ENCODE measurements at places on chromosomes 16 and 17.

- no peak for DNase-seq
Measured at GRCh38 chr16:57007530-57007929, 18.2 kb downstream of the NLRC5 start.

- DNase-seq = no peak
Measured at GRCh38 chr16:49504023-49504364, 130.4 kb downstream of the C16orf78 start.

GRCh38 chr16:84065536-84066132, 23.0 kb upstream of the SLC38A8 start:
- no peak for DNase-seq

GRCh38 chr17:69962436-69962995, 112.5 kb upstream of the KCNJ16 start:
- DNase-seq = no peak

DNA sequence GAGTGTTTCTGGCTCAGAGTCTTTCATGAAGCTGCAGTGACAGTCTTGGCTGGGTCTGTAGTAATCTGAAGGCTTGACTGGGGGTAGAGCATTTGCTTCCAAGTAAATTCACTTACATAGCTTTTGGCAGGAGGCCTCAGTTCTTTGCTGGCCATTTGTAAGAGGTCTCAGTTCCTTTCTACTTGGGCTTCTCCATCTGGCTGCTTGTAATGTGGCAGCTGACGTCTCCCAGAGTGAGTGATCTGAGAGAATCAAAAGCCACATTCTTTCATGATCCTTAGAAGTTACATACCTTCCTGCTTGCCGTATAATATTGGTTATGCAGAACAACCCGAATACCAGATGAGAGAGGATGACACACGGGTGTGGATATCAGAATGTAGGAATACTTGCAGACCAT, 39.8 kb downstream of the NF1 start:
- no peak for DNase-seq

- DNase-seq = no peak
Measured at GRCh38 chr17:39755554-39756379, 18.0 kb downstream of the GRB7 start.

- no peak for DNase-seq
Measured at GRCh38 chr16:11307639-11308492, 26.7 kb upstream of the PRM1 start.

GRCh38 chr17:44010966-44011647, 3.7 kb downstream of the TMEM101 start:
- no peak for DNase-seq

- DNase-seq = no peak
Measured at GRCh38 chr17:78679495-78680395, 102.3 kb downstream of the CYTH1 start.

GRCh38 chr17:31313982-31314781, at the start of gene EVI2B:
Gene EVI2B, minus strand, starts transcription at chr17:31314054. Its CDS starts 8,445 bp downstream, at chr17:31305609.
- DNase-seq = no peak

DNA sequence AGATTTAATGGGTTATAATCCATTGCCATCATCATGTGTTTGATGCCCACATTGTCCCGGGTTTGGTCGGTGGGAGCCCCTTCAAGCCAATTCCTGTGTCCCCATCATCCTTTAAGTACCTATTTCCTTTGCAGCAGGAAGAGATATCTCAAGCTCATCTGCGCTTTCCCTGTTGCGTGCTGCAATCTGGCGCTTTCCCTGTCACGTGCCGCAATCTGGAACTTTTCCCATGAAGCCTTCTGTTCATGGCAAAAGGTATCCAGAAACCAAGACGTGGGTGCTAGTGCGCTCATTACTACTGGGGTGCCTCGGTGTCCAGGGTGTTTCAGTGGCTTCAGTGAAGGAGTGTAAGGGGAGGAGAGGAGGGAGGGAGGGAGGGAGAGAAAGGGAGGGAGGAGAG, 174.6 kb upstream of the ZNF469 start:
- no peak for DNase-seq

DNA sequence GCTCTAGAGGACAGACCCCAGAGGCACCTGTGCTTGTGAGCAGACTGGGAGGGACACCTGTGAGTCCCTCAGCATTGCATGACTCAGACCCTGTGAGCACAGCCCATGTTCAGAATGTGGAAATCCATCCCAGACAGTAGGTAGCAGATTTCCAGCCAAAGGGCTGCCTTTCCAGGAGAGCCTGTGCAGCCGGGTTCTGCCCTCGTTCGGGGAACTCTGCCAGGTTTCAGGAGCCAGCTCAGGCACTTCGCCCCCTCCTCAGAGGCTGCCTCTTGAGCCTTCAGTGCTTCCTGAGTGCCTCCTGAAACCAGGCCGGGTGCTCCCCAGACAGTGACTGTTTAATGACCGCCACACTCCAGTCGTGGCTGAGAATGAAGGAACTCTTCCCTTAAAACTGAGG, 23.3 kb upstream of the SDR42E2 start:
- DNase-seq = no peak

GRCh38 chr17:75010683-75011400, 1.6 kb upstream of the MRPL58 start:
- peak; percentile 74 for DNase-seq

DNA sequence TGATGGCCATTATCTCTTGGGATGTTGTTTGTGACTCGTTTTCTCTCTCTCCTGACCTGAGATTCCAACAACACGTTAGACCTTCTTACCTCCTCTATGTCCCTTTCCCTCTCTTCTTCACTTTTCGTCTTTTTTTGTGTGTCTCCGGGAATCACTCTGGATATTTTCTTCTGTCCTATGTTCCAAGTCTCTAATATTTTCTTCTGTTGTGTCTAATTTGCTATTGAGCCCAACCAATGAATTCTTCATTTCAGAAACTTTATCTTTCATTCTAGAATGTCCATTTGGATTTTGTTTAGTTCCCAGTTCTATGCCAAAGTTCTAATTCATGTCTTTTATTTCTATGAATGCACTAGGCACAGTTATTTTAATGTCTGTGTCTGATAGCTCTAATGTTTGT, 27.1 kb upstream of the PITPNM3 start:
- DNase-seq = no peak

DNA sequence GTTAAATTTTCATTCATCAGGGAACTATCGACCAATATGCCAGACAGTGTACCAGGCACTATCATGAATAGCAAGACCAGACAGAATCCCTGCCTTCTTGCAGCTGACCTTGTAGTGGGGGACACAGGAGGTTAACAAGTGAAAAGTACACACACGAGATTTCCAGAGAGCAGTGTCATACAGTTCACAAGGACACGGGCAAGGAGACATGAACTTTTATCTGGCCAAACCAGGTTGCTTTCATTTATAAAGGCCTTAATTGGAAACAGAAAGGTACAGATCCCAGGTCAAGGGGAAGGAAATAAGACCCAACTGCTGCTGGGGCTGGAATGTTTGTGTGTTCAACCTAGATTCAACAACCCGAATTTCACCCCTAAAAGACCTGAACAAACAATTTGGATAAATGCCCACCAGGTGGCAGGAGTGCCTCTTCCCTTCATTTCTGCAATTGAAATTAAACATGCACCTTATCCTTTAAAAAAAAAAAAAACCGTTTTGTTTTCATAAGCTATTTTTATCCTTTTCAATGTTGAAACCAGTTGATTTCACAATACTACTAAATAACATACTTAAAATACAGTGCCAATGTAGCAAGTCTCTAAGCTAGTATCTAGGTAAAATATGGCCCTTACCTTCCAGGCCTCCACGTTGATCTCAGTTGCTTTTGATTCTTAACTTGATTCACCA, 65.9 kb downstream of the EMP2 start:
- peak; percentile 57 for DNase-seq

- DNase-seq = no peak
Measured at GRCh38 chr17:51256101-51256500, 3.7 kb downstream of the MBTD1 start.

DNA sequence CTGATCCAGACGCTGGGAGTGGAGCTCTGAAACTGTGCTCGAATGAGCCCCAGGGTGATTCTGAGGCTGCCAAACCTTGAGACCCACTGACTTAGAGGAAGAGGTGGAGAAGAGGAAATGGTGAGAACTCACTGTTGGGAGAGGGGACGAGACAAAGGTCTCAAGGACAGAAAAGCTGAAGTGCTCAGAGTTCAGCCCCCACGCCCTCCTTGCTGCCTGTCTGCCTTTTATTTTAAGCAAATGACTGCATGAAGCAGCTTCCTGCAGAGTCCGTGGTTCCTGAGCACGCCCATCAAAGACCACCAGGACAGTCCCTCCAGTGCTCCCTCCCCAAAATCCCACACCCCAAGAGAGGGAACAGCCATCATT, 20.4 kb downstream of the COTL1 start:
- no peak for DNase-seq

Data from uterus (tissue), 4 donors.